ENCODE measurements at places on chromosomes 1 and 21.
A peak's percentile ranks its signal among the peaks of the same experiment; 100 is the strongest.

- ATAC-seq = no peak
These were observed 72.4 kb upstream of the GNG4 start for GRCh38 chr1:235721982-235722381.

- ATAC-seq = peak; percentile 46
These were observed 357.7 kb downstream of the TTLL7 start for GRCh38 chr1:83641206-83641658.

DNA sequence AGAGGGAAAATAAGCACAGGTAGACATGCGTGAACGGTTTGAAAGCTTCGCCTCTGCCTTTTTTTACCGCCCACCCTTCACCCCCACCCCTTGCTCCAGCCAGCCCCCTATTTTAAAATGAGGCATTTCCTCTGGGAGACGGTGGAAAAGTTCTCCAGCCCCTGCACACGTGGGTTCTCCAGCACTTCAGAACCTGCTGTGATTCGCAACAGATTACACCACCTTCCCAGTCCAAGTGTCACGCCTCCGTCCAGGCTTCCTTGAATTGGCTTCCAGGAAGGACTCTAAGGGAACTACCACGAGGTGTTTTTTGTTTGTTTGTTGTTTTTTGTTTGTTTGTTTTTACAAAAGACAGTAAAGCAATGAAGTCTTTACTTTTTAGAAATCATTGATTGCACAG lies 2.6 kb downstream of the LRRC7 start:
- ATAC-seq = no peak

- no peak for ATAC-seq
These were observed 51.4 kb upstream of the SIM2 start for GRCh38 chr21:36647279-36648093.

GRCh38 chr1:155120253-155120652 lies 7.4 kb upstream of the EFNA1 start:
- no peak for ATAC-seq

DNA sequence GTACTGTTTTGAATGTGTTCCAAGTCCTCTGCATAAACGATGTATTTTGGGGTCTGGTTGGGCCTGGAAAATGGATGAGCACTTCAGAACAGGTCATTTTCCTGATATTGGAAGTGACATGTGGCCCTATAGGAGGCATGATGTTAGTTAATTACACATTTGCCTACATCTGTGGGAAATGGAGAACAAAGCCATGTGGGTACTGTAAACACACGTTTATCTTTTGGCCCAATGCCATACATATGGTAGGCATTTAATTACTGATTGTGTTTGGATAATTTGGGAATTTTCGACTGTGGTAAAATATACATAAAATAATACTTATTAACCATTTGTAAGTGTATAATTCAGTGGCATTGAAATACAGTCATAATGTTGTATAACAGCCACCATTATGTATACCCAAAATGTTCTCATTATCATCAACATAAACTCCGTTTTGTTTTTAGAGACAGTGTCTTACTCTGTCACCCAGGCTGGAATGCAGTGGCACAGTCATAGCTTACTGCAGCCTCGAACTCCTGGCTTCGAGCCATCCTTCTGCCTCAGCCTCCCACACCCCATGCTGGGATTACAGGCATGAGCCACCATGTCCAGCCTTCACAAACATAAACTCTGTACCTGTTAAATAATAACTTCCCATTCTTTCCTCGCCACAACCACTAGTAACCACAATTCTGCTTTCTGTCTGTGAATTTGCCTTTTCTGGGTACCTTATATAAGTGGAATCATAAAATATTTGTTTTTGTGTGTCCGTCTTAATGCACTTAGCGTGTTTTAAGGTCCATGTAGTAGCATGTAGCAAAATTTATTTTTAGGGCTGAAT lies 11.9 kb upstream of the RNPEP start:
- no peak for ATAC-seq

- no peak for ATAC-seq
These were observed 501.0 kb downstream of the SETD4 start for GRCh38 chr21:35559128-35559828.

DNA sequence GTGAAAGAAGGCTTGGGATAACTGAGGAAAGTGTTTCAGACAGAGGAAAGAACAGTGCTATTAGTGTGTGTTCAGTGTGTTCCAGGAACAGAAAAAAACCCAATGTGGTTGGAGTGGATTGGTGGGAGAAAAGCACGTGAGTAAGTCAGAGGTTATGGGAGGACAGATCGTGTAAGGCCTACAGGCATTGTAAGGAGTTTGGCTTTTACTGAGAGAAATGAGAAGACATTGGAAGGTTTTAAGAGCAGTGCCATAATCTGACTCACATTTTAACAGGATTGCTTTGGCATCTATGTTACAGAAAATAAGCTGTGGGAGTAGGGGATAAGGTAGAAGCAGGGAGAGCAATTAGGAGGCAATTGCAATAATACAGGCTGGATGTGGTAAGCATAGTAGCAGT lies 4.8 kb downstream of the ARPC5 start:
- ATAC-seq = no peak

DNA sequence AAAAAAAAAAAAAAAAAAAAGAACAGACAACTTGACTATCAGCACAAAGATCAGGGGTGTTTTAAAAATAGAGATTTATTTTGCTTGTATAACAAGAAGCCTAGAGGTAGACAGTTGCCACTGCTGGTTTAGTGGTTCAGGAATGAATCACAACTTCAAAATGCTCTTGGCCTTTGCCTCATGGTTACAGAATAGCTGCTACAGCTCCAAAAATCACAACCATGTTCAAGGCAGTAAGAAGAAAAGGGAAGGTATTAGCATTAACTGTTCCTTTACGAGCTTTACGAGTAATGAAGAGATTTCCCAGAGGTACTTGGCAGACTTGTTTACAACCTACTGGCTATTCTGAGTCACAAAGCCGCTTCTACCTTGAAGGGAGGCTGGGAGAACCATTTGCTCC lies 52.5 kb upstream of the PPM1J start:
- no peak for ATAC-seq

DNA sequence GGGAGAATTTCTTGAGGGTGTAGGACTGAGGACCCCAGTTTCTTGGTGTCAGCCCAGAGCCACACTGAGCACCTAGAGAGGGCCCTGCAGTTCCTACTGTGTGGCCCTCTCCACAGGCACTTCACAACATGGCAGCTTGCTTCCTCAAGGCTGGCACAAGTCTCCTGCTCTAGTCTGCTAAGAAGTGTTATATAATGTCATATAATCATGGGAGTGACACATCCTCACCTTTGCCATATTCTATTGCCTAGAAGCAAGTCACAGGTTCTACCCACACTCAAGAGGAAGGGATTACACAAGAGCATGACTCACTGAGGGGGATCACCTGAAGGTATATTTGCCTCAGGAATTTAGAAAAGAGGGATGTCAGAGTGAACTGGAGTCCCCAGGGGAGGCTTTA lies 5.5 kb upstream of the SNX27 start:
- no peak for ATAC-seq

DNA sequence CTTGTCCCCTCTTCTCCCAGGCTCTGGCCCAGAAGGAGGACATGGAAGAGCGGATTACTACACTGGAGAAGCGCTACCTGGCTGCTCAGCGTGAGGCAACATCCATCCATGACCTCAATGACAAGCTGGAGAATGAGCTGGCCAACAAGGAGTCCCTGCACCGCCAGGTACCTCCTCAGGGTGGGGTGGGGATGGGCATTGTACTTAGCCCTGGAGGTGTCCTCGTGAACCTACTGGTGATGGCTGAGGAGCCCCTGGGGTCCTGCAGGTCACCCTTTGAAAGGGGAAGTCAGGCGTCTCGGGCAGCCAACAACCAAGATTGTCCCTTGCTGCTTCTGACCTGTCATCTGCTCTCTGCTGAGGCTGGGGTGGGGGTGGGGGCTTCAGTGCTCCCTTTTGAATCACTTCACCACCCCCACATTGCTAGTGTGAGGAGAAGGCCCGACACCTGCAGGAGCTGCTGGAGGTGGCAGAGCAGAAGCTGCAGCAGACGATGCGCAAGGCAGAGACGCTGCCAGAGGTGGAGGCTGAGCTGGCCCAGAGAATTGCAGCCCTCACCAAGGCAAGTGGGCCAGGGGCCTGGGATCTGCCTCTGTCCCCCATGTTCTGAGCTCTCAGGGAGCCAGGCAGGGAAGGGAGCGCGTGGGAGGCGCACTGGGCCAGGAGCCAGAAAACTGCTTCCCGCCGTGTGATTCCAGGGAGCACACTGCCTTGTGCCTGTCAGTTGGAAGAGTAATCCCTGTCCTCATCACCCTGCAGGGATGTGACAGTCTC lies 19.7 kb downstream of the PPFIA4 start:
- no peak for ATAC-seq

- ATAC-seq = peak; percentile 69
These were observed 827 bp downstream of the FMN2 start for GRCh38 chr1:240092301-240093119.

GRCh38 chr1:235261243-235261642 lies 66.7 kb downstream of the ARID4B start:
- ATAC-seq = no peak

- no peak for ATAC-seq
These were observed 29.5 kb downstream of the CAPN2 start for GRCh38 chr1:223741861-223742260.

GRCh38 chr1:178134061-178134460 lies 40.2 kb downstream of the RASAL2 start:
- ATAC-seq = peak; percentile 48

DNA sequence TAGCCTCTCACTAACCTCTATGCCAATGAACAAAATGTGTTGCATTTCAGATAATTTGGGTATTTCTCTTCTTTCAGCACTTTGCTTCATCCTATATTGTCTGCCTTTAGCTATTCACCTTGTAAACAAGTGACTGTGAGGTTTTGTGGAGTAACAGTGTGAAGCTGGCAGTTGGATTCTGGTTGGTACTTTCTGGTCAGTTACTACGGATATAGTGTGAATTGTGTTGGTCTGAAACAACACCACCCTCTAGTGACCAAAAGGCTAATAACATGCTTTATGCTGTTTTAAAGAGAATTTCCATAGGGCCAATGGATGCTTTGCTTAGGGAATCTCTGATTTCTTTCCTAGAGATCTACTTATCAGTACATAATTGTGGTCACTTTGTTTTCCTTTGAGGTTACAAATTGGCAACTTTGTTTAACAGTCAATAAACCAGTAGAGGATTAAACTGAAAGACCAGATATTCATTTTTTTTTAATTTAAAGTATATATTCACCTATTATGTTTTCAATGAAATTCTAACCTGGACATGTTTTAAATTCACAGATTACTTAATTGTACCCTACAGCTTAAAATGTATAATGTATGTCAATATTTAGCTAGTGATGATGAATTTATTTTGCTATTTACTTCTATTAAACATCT lies 2.5 kb upstream of the PTGER3 start:
- ATAC-seq = peak; percentile 45

DNA sequence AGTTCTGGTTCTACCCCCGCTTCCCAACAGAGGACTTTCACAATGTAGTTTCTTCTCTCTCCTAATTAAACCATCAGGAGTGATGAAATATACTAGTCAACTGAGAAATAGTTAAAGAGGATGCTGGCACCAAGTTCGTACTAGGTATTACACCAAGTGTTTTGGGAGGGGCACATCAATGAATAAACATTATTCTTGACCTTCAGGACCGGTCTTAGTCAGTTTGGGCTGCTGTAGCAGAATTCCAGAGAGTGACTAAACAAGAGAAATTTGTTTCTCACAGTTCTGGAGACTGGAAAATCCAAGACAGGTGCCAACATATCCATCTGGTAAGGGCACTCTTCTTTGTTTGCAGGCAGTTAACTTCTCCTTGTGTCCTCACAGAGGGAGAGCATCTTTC lies 103.8 kb downstream of the SPATA17 start:
- ATAC-seq = no peak

DNA sequence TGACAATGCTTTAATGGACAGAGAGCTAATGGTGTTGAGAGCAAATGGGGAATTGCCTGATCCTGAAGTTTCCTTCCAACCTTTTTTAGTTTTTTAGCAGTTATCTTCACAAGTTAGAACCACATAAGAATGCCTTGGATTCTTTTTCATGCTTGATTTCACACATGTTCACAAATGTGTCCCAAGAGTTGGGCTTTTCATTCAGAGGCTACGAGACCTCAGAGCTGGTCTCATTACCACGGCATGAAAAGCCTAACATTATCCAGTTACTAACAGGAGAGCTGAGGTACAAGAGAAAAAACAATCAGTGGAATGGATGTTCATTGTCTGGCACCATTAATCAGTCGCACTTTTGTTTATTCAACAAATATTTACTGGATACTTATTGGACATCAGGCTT lies 340.6 kb downstream of the ZNF326 start:
- ATAC-seq = no peak

- no peak for ATAC-seq
These were observed 6.2 kb downstream of the TMCO4 start for GRCh38 chr1:19793360-19794046.

DNA sequence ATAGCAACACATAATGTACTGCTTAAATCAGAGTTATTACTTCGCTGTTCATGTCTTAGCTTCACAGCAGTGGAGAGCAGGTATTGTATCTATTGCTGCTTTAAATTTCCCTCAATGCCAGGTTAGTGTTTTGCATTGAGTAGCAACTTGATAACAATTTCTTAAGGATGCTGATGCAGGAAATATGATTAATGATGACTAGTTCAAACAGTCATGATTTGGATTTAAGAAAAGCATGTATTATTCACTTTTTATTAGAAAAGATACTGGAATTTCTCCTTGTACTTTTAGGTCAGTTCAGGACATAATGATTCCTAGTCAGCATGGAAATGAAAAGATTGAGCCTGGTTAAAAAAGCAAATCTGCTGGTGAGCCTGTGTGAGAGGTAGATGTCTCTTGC lies 67.2 kb upstream of the ARHGAP29 start:
- no peak for ATAC-seq

DNA sequence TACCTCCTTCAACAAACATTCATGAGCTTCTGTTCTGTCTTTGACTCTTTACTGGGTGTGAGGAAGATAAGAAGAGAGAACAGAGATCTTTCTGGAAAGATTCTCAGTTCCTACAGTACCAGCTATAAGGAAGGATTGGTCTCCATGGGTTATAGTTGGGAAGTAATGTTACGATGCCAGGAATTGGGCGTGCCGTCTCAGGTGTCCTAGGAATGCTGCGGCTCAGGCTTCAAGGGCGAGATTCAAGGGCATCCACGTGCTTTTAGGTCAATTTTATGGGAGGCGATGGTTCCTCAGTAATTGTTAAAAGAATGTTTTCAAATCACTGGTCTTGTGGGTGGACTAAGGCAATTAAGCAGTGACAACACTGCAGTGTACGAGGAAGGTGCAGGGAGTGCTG lies 27.3 kb downstream of the COG2 start:
- ATAC-seq = no peak

- ATAC-seq = peak; percentile 60
These were observed 211.6 kb downstream of the LMX1A start for GRCh38 chr1:165144757-165145397.

GRCh38 chr1:182205351-182206022 lies 144.0 kb upstream of the ZNF648 start:
- peak; percentile 67 for ATAC-seq
